ENCODE measurements at places on chromosomes 5 and 9. TPM values are rescaled to one million over a fixed set of nuclear protein-coding genes. Genes with fewer than 3 reads are reported as not detected.

DNA sequence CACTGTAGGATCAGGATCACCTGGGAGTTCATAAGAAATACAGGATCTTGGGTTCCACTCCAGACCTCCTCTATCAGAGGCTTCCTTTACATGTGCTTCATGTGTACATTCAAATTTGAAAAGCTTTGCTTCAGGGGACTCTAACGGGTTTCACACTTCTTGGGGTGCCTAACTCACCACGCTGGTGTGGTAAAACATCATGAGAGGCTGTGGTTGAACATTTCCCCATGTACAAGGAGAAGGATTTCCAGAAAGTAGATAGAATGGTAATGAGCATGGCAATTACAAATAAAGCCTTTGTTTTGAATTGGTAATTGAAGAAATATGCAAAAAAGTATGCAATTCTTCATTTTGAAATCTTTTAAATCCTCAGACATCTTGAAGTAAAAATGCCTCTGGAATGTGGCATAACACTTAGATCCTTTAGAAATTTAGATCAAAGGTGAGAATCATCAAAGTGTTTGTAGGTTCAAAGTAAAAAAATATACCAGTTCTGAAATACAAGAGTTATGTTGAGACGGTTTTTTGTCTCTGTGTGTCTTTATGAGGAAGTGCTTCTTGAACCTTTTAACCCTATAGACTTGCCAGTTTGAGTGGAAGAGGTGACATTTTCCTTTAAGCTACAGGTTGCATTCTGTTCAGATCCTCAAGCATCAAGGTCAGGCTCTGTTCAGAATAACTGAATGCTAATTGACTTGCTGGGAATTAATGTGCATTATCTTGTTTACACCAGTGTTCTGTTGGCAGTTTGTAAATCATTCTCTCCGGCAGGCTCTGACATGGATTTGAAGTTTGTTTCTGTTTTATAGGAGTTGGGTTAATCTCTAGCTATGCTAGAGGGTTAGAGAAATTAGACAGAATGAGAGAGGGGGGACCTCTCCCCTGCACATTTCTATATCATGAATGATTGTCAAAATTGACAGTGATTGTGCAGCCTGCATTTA lies 415.3 kb downstream of the MAN2A1 start:
- ATAC-seq, result peak; percentile 37

- ATAC-seq, result no peak
These were observed 6.9 kb upstream of the PDLIM4 start for GRCh38 chr5:132250547-132250946.

DNA sequence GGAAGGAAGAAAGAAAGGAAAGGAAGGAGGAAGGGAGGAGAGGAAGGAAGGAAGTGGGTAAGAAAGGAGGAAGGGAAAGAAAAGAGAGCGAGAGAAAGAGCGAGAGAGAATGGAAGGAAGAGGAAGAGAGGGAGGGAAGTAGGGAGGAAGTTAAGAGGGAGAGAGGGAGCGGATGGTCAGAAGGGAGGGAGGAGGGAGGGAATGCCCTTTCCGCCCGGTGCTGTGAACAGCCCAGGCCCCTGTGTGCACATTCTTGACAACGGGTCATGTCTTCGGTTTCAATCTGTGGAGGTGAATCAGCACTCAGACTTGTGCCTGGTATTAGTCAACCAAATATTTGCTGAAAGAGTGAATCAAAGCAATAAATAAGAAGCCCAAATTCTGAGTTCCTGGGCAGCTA lies 39.2 kb downstream of the PRUNE2 start:
- no peak for ATAC-seq

GRCh38 chr9:76617497-76618175 lies 146.6 kb upstream of the PCA3 start:
- no peak for ATAC-seq

DNA sequence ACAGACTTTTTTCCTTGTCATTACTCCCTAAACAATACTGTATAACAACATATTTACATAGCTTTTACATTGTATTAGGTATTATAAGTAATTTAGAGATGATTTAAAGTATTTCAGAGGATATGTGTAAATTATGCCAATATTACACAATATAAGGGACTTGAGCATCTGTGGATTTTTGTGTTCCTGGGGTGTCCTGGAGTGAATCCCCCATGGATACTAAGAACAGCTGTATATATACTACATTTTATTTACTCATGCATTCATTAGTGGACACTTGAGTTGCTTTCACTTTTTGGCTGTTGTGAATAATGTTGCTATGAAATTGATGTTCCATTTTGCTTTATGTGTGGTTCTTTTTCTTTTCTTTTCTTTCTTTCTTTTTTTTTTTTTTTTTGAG lies 348.8 kb downstream of the SH3GL2 start:
- ATAC-seq, result no peak

DNA sequence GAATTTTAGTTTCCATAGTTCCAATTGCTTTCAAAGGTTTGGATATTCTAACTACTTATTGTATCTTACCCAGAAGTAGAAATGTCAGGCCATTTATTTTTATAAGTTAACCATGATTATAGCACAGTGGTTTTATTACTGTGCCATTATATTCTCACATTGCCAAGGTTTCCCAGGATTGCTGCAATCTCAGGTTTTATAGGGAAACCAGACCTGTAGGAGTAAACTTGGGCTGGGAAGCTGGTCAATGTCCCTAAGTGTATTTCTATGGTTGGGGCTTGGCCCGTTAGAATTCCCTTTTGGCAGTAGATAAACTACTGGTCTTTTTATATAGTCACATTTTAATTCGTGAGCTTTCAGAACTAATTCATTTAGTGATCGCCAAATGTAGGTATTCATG lies 396.6 kb upstream of the KCNN2 start:
- no peak for ATAC-seq

- ATAC-seq, result no peak
These were observed 279.4 kb downstream of the CWC27 start for GRCh38 chr5:65047948-65048690.

DNA sequence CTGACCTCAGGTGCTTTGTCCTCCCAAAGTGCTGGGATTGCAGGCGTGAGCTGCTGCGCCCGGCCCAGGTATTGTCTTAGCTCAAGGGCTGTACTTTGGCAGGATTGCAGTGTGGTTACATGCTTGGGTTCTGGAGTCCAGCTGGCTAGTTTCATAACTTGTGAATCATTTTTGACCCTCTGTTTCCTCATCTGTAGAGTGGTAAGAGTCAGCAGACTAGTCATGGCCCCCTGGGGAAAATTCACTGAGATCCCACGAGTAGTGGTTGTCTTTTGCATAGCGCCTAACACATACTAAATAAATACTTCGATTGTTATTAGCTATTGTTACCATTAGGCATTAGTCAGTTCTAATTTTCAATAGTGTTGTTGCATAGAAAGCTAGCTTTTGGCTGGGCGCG lies 14.3 kb downstream of the PTPA start:
- ATAC-seq, result no peak

DDX4 gene
- not detected for total RNA-seq

IL4 gene
- not detected for total RNA-seq

PHF24 gene
- 1.2 TPM for total RNA-seq

UHRF2 gene
- total RNA-seq, result 34.5 TPM

SPATA31D1 gene
- 0.83 TPM for total RNA-seq

PCDHA3 gene
- total RNA-seq, result 2.3 TPM

ABO gene
- 0.38 TPM for total RNA-seq

Measured in motor neuron (in vitro differentiated cells).